Transverse colon (tissue), 4 donors: ENCODE measurements at places on chromosomes 3 and 15. TPM values are rescaled to one million over a fixed set of nuclear protein-coding genes. Genes with fewer than 3 reads are reported as not detected.

DNA sequence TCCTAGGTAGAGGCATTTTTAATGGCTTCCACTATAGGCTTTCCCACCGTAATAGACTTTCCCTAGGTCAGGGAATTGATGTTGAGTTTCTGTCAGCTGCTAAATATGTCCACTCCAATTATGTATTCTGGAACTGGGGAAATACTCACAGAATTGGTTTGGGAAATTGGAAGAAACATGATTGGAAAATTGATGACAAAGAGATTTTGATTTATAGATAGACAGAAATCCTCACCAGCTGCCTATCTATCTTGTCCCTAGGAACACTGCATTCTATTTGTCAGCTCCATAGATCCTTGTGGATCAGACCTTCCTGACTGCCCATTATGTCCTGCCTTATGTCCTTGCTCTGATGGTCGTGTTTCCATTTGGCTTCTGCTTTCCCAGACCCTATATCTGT lies 75.6 kb upstream of the TNIK start:
- H3K27me3 ChIP-seq, result no peaks in the 10 kb centered on the region
- H3K27ac ChIP-seq, result no peak overlapping the region
- H3K36me3 ChIP-seq, result no peaks in the 10 kb centered on the region
- H3K4me3 ChIP-seq, result no peak overlapping the region

- no peak overlapping the region for H3K4me3 ChIP-seq
- no peak for DNase-seq
- H3K36me3 ChIP-seq, result no peaks in the 10 kb centered on the region
- peaks cover 7% of the 10 kb centered on the region for H3K4me1 ChIP-seq
- H3K27ac ChIP-seq, result no peak overlapping the region
Observed at GRCh38 chr15:84835661-84836337, 18.6 kb downstream of the ALPK3 start.

The KNG1 gene
- 1.6 TPM for total RNA-seq

GRCh38 chr3:192794216-192794615 lies 66.9 kb upstream of the FGF12 start:
- H3K4me1 ChIP-seq, result no peaks in the 10 kb centered on the region
- no peaks in the 10 kb centered on the region for H3K27me3 ChIP-seq
- DNase-seq, result no peak
- no peak overlapping the region for H3K27ac ChIP-seq
- H3K4me3 ChIP-seq, result no peak overlapping the region

DNA sequence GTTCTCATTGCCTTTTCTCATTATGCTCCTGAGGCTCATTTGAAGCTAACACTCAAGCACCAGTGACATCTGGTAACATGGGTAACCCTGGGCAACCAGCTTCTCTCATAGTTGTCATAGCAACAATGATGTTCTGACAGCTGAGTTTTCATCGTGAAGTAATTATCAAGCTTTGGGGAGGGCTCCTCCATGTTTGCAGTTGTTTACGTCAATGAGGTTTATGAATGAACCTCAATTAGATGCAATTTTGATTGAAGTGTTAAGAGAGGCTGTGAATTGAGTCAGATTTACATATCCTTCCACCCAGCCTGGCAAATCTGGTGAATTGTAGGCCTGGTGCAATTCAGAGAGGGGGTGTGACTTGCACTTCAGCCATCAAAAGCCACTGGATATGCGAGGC lies 119.3 kb upstream of the CHD2 start:
- no peak for DNase-seq
- H3K36me3 ChIP-seq, result no peaks in the 10 kb centered on the region
- H3K27me3 ChIP-seq, result no peaks in the 10 kb centered on the region
- no peaks in the 10 kb centered on the region for H3K4me1 ChIP-seq
- no peak overlapping the region for H3K4me3 ChIP-seq

DNA sequence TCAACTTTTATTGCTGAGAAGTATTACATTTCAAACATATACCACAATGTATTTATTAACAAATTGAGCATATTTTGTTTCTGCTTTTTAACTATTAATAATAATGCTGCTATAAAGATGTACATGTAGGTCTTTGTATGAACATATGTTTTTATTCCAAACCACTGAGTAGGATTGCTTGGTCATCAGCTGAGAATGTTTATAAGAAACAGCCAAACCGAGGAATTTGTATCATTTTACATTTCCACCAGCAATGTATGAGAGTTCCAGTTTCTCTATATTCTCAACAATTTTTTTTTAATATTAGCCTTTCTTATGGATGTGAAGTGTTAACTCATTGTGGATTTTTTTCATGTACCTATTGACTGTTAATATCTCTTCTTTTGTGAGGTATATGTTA lies 119.5 kb upstream of the MDFIC2 start:
- no peak for DNase-seq
- no peaks in the 10 kb centered on the region for H3K27me3 ChIP-seq
- H3K4me3 ChIP-seq, result no peak overlapping the region
- H3K4me1 ChIP-seq, result no peaks in the 10 kb centered on the region
